ENCODE measurements at places on chromosomes 5 and 9. TPM values are rescaled to one million over a fixed set of nuclear protein-coding genes. Genes with fewer than 3 reads are reported as not detected.

Gene LCP2
- 22.7 TPM for total RNA-seq

Gene PCDHA7
- total RNA-seq: 0.45 TPM

Gene TNFSF15
- 2.3 TPM for total RNA-seq

Gene DNAI1
- not detected for total RNA-seq

Gene TYRP1
- 0.27 TPM for total RNA-seq

Gene INSL4
- not detected for total RNA-seq

Gene GABRB2
- 0.68 TPM for total RNA-seq

Gene CDC20B
- not detected for total RNA-seq

Gene PCDHGB4
- total RNA-seq: 12.5 TPM

Gene DEPDC1B
- 1.2 TPM for total RNA-seq

Gene IFNA13
- total RNA-seq: not detected

Gene ACTBL2
- not detected for total RNA-seq

Gene NDUFS4
- total RNA-seq: 77.9 TPM

Gene FRMPD1
- 0.22 TPM for total RNA-seq

Gene HTR4
- not detected for total RNA-seq

Gene UBE2D2
- 112 TPM for total RNA-seq

Gene SUSD3
- 3.6 TPM for total RNA-seq

DNA sequence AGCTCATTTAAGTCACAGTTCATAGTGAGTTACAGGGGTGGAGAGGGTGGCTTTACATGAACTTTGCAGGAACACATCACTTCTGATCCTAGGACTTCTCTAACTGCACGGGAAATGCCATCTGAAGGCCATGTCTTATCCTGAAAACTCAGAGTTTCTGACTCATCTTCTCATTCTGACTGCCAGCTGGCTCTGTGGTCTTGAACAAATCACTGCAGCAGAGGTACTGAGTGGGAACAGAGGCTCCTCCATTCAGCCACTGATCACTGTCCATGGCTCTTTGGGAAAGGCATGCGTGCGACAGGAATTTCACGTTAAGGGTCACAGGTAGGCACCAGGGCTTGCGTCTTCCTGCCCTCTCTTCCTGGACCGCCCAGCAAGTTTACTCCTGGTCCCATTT is 114.6 kb upstream of the LRRTM2 start:
- DNase-seq: no peak

DNA sequence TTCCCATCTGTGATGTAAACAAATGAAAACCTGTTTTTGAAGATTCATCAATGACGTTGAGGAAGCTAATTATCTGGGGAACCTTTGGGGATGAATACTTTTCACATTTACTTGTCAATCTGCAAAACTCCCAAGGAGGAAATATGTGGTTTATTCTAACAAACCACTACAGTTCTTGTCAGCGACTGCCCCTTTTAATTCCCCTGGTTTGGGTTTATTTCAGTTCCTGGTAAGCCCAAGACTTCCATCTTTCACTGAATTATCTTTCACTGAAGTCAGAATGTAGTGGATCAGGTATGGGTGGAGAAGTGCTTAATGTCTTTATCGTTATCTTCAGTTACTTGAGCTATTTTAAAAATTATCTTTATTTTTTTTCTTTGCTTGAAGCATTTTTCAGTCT is 40.2 kb downstream of the TLR4 start:
- no peak for DNase-seq

DNA sequence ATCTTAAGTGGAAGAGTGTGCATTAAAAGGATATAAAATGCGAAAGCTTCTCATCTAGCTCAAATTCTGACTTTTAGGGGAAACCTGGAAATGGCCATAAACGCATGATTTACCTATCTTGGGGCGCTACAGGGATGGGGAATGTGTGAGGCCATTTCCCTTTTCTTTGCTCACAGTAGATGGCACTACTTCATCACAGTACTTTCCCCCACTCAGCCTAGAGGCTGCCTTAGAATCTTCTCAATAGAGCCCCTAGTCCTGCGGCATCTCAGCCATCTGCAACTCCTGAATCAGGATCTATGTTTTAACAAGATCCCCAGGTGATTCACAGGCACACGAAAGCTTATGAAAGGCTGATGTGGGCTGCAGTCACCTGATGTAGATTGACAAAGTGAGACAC is 110.8 kb downstream of the LHFPL2 start:
- no peak for DNase-seq

GRCh38 chr5:166906991-166907713 is 1384.3 kb upstream of the WWC1 start:
- DNase-seq: no peak

DNA sequence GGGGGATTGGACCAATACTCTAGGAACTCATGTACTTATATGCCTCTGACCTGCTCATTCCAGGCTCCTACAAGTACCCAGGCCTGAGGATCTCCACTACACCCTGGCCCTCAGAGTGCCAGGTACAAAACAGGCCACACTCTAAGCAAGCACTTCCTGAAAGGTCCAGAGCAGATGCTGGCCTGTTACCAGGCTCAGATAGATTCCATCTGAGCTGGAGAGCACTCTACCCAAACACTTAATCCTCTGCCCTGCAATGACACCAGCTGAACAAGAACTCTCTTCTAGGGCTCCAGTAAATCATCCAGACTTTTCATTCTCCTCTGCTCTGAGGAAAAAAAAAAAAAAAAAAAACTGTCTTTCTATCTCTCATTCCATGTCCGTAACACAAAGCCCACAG is 2.9 kb downstream of the P4HA2 start:
- DNase-seq: peak; percentile 64

- no peak for DNase-seq
These were observed 50.9 kb downstream of the OSTF1 start for GRCh38 chr9:75139201-75139600.

GRCh38 chr5:112419986-112420864 is 1.1 kb upstream of the EPB41L4A start:
- DNase-seq: peak; percentile 92

DNA sequence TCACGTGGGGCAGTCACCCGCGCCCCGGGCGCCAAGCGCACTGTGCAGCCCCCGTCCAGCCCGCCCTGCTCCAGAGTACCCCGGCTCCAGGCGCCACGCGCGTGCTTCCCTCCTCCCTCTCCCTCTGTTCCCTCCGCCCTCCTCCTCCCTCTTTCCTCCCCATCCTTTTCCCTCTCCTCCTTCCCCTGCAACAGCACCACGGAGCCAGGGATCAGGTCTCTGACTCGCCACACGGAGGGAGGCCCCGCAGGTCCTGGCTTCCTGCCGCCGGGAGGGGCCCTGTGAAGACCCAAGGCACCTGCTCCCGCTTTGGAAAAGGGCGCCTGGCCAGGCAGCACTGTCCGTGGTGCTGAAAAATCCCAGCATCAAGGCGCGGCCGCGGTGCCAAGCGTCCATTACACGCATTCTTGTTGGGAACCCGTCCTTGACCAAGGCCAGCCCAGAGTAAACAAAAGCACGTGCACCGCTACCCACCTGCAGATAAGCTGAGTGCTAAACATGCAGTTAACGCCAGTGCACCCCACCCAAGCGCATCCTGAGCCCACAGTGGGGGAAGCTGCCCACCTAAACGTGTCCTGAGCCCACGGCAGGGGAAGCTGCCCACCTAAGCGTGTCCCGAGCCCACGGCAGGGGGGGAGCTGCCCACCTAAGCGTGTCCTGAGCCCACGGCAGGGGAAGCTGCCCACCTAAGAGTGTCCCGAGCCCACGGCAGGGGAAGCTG is 21.7 kb downstream of the SLC6A18 start:
- DNase-seq: peak; percentile 44

- no peak for DNase-seq
These were observed 191.4 kb downstream of the HSPA4 start for GRCh38 chr5:133243196-133243595.

- no peak for DNase-seq
These were observed 106.1 kb upstream of the PRRC1 start for GRCh38 chr5:127411381-127411780.

GRCh38 chr9:14987858-14988257 is 77.6 kb upstream of the FREM1 start:
- DNase-seq: no peak

- peak; percentile 81 for DNase-seq
These were observed 10.4 kb downstream of the AMACR start for GRCh38 chr5:33997331-33997983.

- peak; percentile 28 for DNase-seq
These were observed 150.1 kb upstream of the STK32A start for GRCh38 chr5:147084702-147085101.

DNA sequence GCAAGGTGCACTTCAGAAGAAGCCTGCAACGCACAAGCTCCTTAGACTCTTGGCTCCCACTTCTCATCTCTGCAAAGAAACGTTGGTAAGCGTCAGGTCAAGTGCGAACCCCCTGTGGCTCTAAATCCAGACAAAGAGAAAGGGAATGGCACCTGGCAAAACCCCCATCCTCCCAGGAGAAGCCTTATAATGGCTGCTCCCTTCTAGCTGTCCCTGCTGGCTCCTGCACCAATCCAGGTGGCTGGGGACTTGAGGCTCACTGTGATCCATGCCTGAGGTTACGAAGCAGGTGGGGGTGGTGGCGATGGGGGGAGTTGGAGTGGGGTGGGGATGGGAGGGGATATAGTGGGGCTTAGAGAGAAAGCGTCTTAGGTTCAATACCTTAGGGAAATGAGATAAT is 272.8 kb downstream of the DENND1A start:
- DNase-seq: no peak

DNA sequence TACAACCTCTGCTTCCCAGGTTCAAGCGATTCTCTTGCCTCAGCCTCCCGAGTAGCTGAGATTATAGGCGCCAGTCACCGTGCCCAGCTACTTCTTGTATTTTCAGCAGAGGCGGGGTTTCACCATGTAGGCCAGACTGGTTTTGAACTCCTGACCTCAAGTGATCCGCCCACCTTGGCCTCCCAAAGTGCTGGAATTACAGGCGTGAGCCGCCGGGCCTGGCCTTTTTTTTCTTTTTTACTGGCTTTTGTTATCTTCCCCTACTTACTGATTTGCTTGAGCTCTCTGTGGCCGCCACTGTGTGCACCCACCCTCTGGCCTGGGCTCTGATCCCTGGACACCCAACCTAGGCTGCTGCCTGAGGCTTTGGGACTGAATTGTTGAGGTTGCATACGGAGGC is 60.3 kb downstream of the ANKRD33B start:
- DNase-seq: no peak

GRCh38 chr9:72984226-72984947 is 31.5 kb upstream of the ALDH1A1 start:
- DNase-seq: no peak

- DNase-seq: no peak
These were observed 13.7 kb upstream of the ARAP3 start for GRCh38 chr5:141695627-141696215.

GRCh38 chr9:74643303-74643923 is 146.3 kb downstream of the RORB start:
- peak; percentile 20 for DNase-seq

DNA sequence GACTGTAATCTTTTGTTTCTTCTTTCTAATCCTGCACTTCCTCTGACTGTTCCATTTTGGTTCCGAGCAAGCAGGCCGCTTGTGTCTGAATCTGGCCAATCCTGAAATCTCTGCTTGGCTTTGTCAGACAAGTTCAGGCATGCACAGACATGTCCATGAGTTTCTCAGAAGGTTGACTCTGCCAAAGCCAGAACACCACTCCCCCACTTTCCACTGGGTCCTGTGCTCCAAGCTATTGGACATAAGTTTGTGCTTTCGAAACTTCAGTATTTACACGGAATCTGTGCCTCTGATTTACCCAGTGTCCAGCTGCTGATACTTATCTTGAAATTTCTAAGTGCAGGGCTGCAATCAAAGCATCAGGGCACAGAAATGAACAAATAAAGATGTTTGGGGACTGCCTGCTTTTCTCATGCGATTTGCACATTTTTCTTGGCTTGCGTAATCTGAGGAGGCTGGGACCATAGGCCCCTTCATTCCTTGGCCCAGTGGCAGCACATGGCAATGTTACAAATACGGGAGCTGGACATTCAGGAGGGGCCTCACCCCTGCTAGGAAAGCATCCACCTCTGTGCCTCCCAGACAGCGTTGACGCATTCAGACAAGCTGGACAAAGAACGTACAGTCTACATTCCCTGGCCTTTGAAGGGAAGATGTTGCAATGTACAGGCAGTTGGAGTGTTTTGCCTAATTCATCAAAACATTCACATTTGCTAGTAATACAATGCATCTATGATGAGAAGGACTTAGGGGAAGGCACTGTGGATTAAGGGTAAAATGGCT is 209.2 kb upstream of the PAPPA start:
- DNase-seq: peak; percentile 16

DNA sequence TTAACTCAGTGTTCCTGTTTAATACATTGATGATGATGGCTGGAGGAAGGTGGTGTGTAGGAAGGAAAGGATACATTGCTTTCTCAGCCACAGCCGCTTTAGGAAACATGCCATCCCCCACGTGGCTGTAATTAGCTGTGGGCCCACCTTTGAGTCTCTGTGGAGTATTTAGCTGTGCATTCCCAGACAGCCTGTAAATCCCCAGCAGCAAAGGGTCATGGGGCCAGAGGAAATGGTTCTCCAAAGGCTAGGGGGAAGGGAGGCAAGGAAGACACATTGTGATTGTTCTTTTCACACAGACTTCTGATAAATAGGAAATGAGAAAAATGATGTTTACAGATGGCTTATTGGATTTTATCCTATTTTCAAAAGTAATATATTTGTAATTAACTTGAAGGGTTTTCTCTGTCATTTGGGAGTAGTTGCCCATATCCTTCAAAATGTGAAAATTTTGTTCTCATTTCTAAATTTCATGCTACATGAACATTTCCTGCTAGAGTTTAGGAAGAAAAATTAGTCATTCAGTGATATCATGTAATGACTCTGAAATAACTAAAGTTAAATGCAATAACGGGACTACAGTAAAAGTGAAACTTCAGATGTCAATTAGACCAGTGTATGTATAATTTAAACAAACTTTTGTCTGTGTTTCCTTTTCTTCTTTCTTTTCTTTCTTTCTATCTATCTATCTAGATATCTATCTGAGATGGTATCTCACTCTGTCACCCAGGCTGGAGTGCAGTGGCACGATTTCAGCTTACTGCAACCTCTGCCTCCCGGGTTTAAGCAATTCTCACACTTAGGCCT is 24.3 kb upstream of the F2R start:
- DNase-seq: no peak

DNA sequence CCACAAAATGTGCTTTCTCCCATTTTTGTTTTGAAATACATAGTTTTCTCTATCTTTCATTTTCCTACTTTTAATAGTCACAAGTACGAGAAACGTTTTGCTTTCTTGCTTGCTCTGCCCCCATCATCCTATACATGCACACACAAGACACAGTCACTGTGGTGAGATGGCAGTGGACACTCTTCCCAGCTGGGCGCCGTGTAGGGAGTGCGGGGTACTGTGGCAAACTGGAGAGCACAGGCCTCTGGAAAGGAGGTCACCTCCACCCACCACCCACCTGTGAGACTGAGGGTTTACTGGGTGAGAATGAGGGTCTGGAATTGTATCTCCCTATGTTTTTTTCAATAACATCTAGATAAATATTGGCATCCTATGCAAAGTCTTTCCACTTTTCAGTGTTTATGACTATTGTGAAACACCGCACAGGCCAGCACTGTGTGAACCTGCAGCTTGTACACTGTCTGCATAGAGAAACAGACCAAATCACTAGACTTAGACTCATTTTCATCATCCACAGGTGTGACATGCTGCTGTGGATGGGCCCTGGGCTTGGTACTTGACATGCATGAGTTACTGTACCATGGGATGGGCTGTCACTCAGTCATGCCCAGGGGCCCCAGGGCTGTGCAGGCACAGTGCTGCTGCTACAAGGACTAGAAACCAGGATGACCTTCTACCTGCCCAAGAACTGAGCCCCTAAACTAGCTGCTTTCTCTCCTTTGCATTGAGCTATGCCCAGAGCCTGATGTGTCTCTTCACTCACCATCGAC is 118.1 kb upstream of the LMX1B start:
- DNase-seq: no peak

Data from thyroid gland (tissue), 4 donors.